Glomerular endothelial cell (primary cell): ENCODE measurements at places on chromosomes 3 and 15. TPM values are rescaled to one million over a fixed set of nuclear protein-coding genes. Genes with fewer than 3 reads are reported as not detected.

Gene ECE2
- not detected in 2 replicates for total RNA-seq

Gene GPR87
- 0.53 TPM in 1 of 2 replicates, not detected in the other for total RNA-seq

Gene CADPS
- not detected in 2 replicates for total RNA-seq

Gene ZNF710
- total RNA-seq = 13.8 and 16.5 TPM in 2 replicates
